AG10803 (cell line): ENCODE measurements at places on chromosomes 12 and 14.

GRCh38 chr12:84810611-84811010 is 102.0 kb downstream of the SLC6A15 start:
- no peak for DNase-seq

- DNase-seq: no peak
Measured at GRCh38 chr12:123233505-123234308, 471 bp downstream of the MTRFR start.

DNA sequence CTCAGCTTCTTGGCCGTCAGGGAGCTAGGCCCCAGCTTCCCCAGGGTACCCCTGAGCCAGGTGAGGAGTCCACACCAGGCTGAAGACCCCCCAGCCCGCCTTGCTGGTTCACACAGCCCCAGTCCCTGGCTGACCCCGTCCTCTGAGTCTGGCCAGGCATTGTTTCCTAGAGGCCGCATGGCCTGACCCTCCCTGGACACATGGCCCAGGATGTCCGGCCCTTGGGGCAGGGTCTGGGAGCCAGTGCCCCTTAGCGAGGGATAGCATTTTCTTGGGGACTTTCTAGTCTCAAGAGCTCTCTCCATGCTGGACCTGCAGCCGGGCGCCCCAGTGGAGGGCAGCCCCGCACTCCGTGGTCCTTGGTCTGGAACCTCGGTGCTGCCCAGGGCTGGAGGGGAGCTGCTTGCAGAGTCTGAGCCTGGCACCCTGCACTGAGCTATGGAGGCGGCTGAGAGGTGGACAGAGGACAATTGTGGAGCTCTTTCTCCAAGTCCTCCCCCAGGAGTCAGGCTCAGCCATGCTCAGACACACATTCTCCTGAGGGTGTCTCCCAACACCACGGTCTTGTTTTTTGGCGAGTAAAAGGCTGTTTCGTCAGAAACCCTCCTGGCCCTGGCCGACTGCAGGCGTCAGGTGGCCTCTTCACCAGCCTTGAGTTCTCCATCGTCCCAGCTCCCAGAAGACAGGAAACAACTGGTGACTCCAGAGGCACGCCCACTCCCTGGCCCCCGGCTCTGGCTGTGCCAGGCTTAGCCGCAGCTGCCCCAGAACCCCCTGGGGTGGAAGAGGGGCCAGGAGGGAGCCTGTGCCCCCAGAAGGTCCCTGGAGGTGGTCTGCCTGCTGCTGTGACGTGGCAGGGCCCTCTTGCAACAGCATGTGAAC is 17.6 kb upstream of the CRIP2 start:
- DNase-seq: no peak

DNA sequence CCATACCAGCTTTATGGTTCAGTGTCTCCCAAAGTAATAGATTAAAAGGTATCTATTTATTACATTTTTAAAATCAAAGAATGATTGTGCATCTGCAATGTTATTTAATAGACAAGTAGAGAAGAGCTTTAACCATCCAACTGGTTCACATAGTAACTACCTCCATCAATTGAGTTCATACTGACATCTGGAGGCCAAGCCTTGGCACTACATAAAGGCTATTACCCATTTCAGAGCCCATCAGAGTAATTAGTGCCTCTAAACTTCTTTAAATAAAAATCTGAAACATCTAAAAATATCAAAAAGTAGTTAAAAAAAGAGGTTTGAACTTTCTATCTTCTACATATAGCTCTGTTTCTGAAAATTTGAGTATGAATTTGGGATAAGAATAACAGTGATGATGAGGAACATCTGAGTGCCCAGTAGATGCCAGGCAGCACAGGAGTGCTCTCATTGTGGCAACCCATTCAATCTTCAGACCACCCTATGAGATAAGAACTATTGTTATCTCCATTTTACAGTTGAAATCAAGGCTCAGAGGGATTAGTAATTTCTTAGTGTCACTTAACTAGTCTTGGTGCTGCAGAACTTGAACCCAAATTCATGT is 132.9 kb upstream of the DAAM1 start:
- peak; percentile 70 for DNase-seq

- no peak for DNase-seq
Measured at GRCh38 chr12:120696626-120697025, 9.7 kb downstream of the MLEC start.

- peak; percentile 75 for DNase-seq
Measured at GRCh38 chr12:89160716-89161123, 191.6 kb downstream of the DUSP6 start.

- no peak for DNase-seq
Measured at GRCh38 chr14:34229140-34229539, 232.9 kb downstream of the SPTSSA start.

DNA sequence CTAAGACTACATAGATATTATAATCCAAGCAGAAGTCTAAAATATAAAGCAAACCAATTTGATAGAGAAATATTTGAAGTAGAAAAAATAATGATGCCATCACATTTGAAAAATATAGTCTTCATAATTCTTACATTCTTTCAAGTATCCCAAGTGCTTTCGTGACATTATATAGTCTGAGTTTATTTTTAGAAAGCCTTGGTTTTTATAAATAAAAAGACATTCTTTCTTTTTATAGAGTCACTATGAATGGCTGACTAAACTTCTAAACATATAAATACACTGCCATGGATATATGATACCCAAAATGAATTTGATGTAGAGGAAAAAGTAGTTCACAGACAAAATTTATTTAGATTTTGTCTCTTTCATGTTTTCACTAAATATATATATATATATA is 135.1 kb upstream of the PDZRN4 start:
- DNase-seq: no peak

GRCh38 chr14:75044752-75045151 is 6.5 kb downstream of the MLH3 start:
- DNase-seq: peak; percentile 25

GRCh38 chr12:28936711-28937110 is 212.4 kb upstream of the FAR2 start:
- no peak for DNase-seq

DNA sequence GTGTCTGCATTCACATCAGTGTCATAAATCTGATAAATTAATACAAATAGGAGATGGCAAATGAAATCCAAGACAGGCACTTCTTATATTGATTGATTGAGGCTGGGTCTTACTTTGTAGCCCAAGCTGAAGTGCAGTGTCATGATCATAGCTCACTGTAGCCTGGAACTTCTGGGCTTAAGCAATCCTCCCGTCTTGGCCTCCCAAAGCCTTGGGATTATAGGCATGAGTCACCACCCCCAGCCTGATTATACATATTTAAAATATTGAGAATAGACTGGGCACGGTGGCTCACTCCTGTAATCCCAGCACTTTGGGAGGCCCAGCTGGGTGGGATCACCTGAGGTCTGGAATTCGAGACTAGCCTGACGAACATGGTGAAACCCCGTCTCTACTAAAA is 51.3 kb downstream of the MARK3 start:
- no peak for DNase-seq

DNA sequence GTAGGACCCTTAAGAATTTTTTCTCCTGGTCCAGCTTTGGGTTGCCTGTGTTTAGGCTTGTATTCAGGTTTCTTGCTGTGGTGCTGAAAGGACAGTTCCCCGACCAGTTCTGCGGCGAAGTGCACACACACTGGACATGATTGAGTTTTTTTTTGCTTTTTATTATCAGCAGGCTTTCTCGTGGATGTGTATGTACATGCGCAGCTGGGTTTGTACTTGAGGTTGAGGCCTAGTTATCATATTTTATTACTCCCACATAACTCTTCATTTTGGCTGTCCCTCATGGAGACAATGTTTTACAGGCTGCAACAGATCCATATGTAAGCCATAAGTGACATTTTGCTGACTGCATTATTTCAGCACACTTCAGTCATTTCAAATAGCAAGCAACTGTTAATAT is 2.5 kb downstream of the SCN8A start:
- peak; percentile 70 for DNase-seq
